T47D (cell line): ENCODE measurements at places on chromosomes 2 and 18.

DNA sequence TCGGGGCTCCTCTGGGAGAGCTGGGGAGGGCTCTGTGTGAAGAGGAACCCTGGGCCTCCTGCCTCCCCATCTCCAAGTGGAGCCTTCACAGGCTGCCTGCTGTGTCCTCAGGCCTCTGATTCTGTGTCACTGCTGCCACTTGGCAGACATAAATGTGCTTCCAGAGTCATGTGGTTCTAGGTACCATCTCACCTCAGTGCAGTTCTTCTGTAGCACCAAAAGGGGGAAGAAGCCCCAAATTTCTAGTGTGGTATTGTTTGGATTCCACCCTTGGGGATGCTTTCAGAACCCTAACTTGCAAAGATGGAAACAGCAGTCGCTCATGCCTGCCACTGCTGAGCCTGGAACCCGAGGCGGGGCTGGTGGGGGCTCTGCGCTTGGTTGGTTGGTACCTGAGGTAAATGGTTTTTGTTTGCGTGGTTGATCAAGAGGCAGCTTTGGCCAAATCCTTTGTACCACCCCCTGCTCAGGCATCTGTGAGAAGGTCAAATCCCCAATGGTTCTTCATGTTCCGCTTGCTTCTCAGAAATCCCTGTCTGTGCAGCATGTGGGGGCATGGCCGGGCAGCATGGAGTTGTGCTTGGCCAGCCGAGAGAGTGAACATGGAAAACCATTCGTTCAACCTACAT, 27.5 kb downstream of the COA5 start:
- DNase-seq: no peak

DNA sequence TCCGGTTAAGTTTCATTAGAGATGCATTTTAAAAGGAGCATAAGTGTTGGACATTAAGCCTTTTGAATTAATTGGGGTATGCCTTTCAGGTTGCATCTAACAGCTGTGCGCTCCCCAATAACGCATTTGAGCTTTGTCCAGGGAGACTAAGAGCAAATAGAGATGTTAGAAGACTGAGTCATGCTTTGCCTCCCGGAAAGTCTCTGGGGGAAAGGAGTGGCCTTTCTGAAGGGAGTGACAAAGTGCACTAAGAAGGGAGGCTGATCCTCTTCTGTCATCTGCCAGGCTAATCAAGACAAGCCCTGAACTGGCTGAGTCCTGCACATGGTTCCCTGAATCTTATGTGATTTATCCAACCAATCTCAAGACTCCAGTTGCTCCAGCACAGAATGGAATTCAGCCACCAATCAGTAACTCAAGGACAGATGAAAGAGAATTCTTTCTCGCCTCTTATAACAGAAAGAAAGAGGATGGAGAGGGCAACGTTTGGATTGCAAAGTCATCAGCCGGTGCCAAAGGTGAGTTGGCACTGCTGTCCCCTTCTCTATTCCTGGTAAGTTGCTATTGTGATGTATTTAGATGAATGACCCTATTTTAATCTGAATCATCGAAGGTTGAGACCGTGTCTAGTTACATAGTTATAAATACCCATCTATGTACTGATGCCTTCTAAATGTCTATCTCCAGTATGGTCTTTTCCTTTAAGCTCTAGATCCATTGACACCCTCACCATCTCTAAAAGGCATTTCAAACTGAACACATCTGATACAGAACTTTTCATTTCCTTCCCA, 12.1 kb downstream of the TTL start:
- no peak for DNase-seq

DNA sequence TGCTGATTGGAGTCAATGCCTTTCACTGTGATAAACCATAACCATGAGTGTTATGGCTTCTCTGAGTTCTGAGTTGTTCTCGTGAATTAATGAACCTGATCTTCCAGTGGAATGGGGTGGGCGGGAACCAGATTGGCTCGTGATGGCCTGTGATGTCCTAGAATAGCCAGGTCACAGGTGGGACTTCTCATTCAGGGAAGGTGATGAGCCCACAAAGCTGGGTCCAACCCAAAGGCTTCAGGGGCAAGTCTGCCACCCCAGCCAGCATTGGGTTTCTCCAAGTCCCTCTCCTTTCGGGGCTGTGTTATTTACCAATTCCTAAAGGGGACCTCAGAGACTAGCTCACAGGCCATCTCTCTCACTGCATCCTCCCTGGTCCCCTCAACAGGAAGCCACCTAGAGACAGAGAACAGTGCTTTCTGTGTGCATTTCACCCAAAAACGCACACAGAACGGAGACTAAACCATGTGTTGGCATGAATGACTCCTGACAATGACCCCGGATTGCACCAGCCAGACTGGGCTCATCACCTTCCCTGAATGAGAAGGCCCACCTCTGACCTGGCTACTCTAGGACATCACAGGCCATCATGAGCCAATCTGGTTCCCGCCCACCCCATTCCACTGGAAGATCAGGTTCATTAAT, 85.5 kb downstream of the MALT1 start:
- DNase-seq: no peak

GRCh38 chr2:216554755-216555154, 56.1 kb downstream of the RPL37A start:
- no peak for DNase-seq

- DNase-seq: no peak
These were observed 97.1 kb upstream of the TMEM178A start for GRCh38 chr2:39568561-39569006.

DNA sequence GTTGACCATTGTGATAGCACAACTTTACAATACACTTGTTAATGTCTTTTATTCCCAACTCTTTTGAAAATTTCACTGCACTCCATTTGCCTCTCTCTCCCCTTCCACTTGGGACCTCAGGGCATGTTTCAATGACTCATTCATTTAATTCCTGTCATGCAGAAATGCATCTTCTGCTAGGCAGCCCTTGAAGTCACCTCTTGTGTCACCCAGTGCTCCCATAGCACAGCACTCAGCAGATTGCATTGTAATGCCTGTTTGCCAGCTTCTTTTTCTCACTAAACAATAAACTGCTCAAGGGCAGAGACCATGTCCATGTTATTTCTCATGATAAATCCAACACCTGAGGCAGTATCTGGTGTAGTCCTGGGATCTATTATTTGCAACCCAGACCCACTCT, 85.9 kb upstream of the ACSL3 start:
- DNase-seq: no peak

DNA sequence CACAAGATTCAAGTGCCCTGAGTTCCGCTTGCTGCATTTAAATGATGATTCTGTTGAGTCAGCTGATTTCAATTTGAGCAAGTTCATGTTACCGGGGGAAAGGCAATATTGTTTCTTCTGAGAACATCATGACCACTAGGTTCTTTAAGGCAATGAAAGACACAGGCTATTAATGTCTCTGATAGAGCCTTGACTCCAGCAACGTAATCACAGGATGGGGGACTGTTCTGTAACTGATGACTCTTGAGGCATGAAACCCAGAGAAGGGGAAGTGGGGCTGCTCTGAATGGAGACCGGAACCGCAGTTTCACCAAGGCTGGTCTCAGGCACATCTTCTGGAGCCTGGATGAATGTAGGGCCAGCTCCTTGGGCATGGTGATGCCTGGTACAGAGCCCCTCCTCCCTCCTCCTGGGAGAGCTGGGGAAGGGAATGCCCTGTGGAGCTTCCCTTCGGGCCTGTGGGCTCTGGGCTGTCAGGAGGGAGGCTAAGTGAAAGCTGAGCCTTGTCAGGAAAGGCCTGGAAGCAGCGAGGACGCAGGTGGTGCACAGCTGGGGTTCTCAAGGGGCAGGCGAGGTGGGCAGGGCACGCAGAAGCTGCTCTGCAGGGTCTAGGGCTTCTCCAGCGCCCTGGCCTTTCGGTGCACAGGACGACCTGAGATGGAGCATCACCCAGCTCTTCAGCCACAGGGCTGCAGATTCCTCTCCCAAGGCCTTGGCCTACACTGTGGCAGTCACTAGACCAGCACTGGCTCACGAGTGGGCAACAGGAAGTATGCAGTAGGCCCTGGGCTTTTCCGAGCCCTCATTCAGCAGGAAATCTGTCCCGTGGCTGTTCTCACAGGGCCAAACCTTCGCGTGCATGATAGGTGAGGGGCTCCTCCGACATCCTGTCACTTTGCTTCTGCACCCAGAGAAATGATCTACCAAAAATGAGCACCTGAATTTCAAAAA, 36.6 kb upstream of the PRLH start:
- no peak for DNase-seq
